ENCODE measurements at places on chromosomes 16 and 17. TPM values are rescaled to one million over a fixed set of nuclear protein-coding genes. Genes with fewer than 3 reads are reported as not detected.

DNA sequence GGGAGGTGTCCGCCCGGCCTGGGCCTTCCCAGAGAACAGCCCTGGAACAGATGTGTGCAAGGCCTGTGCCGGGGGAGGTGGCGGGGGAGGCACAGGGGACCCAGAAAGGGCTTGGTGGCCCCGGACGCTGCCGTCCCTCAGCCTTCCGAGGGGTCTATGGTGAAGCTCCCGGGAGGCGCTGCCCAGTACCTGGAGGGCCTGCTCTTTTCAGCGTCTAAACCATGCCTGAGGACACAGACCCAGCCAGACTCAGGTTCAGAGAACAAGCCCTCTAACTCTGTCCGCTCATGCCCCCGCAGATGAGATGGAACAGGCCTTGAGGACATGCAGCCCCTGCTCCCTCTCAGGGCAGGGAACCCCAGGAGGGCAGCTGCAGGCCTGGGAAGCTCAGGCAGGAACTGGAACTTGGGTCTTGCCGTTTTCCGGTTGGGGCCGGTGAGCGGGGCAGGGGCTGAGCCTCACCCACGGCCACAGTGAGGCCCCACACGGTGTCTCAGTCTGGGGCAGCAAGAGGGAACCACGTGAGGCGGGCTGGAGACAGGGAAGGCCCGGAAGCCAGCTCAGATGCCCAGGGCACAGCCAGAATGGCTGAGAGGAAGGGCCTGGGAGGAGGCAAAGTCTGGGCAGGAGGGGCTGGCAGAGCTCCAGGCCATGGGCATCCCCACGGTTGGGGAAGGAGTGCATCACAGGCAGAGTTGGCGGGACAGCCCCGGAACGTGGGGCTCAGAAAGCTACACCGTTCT, 12.5 kb downstream of the SLC16A3 start:
- DNase-seq: peak; percentile 78

DNA sequence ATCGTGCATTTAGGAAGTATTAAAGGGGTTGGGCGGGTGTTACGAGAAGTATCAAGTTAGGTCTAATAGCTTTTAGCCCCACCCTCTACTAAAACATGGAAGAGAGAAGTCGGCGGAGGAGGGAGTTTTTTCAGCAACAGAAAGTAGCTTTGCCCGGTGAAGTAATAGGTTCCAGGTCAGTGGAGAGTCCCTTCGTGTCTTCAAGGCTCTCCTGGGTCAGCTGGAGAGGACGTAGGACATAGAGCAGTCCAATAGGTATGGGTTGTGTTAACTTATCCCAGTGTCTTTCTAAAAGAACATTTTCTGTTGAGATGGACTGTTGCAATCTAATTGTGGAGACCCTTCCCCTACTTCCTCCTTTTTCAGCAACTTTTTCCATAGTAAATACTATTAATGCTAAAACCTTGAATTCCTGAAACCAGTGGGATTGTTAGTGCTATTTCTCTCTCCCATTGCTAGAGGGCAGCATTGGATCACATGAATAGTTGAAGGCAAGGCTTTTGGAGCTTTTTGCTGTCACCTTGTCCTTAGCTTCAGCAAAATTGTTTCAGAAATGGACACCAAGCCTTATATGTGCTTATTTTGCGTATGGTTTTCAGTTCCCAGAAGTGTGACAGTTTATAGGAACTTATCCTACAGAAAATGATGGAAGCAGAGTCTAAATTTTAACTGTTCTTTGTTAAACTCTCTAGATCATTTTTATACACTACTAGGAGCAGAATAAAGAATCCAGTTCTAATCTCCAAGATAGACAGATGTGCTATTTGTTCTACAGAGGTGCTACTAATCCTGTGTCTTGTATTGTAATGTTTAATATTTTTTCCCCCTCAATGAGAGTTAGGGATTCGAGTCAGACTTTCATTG, 38.4 kb downstream of the UTP18 start:
- DNase-seq: no peak

- DNase-seq: peak; percentile 20
Observed at GRCh38 chr17:79620207-79621038, 9.6 kb upstream of the RBFOX3 start.

GRCh38 chr16:79751471-79752184, 151.1 kb upstream of the MAF start:
- DNase-seq: no peak

GRCh38 chr17:68248199-68248825, 469 bp downstream of the AMZ2 start:
- no peak for DNase-seq

- DNase-seq: no peak
Observed at GRCh38 chr16:84844559-84845495, 25.0 kb downstream of the CRISPLD2 start.

- no peak for DNase-seq
Observed at GRCh38 chr16:2335286-2335895, 5.1 kb downstream of the ABCA3 start.

GRCh38 chr16:73220836-73221235, 172.9 kb upstream of the ZFHX3 start:
- no peak for DNase-seq

Gene KRT33B
- not detected for total RNA-seq
